HTR-8/SVneo (cell line): ENCODE measurements at places on chromosomes 3 and 15.

DNA sequence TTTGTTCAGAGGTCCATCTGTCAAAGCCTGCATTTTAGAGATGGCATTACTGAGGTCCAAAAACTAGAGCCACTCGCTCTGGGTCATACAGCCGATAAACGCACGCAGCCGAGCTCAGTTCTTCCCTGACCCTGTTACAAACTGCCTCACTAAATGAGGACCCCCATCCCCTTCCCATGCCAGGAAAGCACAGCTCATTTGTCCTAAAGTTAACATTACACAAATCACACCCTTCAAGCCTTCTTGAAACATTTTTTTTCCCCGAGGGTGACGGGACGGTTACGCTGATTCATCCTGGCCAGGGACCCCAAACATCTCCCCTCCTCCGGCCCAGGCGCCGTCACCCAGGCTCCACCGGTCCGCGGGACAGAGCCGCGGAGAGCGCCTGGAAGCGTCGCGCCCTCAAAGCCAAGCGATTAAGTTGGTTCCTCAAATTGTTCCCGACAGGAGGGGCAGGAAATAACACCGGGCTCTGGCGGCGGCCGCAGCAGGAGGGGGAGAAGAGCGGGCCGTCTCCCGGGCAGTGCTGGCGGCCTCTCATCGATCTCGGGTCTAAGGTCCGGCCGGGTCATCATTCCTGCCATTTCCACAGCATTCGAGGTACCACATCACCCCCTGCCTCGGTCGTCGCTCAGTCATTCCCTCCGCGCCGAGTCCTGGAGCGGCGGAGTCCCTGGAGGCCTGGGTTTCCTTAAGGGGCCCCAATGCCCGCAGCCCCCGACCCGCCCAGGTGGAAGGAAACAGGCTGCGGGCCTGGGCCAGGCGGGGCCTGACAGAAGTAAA is 619 bp upstream of the CMTM8 start:
- DNase-seq, result no peak

GRCh38 chr3:195580744-195581443 is 2.8 kb downstream of the APOD start:
- DNase-seq, result no peak

DNA sequence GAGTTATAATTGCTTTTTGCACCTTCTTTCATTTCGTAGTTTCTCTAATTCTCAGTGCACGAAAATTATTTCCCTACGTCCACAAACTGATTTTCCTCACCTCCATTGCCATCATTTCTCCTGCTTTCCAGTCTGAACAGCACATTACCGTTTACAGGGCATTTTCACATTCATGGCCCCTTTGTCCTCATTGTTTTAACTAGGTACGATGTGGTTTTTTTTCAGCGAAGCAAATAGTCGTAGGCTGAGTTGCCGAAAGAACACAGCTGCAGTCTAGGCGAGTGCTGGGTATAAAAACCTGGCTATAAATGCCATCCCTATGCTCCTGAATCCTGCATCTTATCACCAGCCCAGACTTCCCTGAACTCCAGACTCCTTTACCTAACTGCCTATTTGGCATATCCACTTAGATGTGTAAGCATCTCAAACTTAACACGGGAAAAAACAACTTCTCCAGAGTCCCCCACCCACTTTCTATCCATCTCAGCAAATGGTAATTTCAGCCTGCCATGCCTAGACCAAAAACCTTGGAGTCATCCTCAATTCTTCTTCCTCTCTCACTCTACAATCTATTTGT is 691 bp upstream of the FSIP1 start:
- DNase-seq, result no peak

DNA sequence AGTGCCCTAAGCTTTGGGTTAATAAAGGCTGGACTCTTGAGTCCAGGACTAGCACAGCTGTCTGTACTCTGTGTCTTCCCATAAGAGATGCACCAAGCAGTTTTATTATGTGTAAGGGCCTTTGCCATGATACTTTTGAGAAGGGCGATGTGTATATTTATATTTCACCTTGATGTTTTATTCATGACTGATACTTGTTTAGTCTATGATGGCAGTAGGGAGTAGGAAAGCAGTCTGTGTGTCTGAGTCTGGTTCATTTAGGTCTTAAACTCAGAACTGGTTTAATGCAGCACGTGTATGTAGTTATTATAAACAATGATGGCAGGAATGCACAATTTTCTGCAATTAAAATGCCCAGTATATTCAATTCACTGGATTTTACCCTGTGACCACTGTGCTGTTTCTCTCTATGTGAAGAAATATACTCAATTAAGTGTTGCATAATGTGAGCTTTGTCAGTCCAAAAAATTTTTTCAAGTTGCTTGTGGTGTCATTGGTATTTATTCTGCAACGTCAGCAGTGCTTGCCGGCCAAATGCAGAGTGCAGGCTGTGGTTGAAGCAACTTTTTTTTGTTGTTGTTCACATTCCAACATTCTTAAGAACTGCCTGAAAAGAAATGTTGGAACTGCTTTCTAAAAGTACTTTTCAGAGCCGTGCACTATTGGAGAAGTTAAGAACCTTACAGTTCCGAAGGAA is 423.7 kb upstream of the SEMA6D start:
- DNase-seq, result peak; percentile 12

DNA sequence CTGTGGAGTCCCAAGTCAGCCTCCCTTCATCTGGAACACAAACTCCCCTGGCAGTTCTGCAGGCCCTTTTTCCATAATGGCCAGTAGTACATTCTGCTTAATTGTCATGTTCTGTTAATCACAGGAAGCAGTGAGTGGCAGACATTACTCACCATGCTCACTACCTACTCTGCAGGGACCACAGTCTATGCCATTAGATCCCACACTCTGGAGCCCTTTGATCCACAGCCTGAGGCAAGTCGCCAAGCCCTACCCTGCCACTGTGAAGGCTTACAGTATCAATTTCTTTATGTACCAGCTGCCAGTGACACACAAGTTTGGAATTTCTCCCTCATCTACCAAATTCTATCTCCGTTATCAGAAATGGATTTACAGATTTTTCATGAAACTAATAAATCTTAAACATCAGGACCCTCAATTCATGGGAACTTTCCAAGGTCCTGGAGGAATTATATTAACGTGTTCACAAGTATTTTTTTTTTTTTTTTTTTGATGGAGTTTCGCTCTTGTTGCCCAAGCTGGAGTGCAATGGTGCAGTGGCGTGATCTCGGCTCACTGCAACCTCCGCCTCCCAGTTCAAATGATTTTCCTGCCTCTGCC is 20.6 kb upstream of the WWTR1 start:
- DNase-seq, result no peak

DNA sequence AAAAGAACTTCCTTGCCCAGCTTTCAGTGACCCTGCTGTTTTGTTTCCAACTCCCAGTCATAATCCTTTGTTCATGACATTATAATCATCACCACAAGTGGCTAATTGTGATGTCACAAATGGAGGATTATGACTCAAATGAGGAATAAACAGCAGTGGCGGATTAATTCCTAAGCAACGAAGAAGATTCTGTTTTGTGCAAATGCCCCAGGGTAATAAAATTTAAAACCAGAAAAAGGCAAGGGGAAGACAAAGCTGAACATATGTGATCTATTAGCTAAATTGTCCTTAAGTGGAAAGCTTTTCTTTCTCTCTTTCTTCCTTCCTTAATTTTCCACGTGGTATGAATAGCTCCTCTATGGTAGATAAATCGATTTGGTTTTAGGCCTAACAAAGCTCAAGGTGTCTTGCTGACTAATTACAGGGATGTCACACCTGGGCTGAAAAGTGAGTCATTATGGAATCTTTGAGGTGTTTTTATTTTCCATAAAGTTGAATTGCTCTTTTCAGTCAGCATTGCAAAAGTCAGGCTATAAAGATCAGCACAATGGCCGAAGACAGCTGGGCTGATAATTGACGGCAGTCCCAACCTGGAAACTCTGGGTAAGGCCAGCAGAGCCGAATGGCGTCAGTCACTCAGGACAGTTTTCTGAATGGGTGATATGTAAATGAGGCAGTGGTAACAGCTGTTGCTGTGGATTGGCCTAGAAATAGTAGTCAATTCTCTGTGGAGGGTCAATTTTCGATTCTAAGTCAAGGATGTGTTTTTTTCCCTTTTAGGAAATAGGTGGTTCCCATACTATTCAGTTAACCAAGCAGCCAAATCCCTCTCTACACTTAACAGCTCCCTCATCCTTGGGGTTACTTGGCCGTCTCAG is 121.5 kb downstream of the PTPRG start:
- no peak for DNase-seq

GRCh38 chr15:66023311-66023972 is 154.2 kb downstream of the RAB11A start:
- no peak for DNase-seq

- DNase-seq, result no peak
These were observed 15.9 kb downstream of the LYSMD4 start for GRCh38 chr15:99717161-99718009.

DNA sequence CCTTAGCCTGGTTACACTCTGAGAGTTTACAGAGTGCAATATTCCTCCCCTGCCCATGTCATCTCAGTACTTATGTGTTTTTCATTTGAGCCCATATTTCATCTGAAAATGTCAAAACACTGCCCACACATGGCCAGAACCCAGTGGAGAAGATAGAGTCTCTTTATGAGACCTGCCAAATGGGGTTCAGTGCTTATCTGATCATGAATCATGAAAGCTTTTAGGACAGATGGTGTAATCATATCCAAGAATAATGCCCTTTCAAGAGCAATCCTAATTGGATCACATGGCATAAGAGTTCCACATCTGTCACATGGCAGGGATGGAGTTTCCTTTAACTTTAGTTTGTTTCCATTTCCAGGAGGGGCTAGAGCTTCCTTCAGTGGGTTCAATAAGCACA is 77.2 kb upstream of the AGBL1 start:
- no peak for DNase-seq

DNA sequence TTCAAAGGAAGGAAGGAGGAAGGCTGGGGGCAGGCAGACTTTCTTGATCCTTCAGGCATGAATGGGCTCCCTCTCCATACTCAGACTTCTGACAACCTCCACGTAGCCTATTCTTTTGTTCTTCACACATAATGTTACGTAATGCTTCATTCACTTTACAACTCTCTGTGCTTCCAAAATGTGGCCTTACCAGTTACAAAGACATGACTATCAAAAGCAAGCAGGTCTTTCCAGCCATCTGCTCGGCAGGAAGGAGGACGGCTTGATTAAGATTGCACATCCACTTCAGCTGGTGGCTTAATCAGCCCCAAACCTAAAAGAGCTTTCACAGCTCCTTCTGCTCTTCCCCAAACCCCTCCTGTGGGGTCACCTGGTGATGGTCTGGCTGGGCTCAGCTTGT is 263.2 kb downstream of the XXYLT1 start:
- no peak for DNase-seq

DNA sequence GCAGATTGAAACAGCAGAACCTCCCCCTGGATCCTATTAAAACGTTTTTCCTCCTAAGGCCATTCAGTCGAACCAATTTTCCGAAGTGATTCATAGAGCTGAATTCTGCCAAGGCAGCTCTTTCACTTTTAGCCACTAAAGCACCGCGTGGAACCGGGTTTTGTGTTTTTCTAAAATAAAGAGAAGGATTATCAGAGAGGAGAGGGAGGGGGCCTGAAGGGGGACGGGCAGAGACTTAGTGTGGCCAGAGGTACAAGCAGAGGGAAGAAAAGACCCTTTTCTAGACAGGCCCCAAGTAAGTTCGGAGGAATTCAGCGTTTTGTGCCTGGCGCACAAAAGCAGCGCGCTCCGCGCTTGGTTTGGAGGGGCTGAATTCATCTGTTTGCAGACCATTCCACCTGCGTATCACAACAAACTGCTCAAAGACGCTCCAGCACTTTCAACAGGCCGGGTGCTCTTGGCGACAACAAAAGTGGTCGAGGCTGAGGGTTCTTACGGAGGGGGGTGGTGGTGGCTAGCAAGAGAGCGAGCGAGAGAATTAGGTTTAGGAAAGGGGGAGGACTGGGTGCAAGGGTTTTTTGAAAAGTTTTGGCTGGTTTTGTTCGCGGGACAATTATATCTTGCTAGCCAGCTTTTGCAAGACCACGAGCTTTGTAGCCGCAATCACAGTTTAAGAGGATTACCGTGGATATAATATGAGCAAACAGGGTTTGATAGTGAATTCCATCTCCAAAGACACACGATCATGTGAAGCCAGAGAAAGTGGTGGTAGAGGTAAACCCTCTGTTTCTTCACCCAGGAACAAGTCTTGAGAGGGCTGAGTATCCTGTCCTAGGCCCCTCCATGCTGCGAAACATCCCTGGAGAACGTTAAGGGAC is 1.2 kb upstream of the FEZF2 start:
- DNase-seq, result no peak

- no peak for DNase-seq
These were observed 19.1 kb upstream of the TPM1 start for GRCh38 chr15:63023351-63023945.

DNA sequence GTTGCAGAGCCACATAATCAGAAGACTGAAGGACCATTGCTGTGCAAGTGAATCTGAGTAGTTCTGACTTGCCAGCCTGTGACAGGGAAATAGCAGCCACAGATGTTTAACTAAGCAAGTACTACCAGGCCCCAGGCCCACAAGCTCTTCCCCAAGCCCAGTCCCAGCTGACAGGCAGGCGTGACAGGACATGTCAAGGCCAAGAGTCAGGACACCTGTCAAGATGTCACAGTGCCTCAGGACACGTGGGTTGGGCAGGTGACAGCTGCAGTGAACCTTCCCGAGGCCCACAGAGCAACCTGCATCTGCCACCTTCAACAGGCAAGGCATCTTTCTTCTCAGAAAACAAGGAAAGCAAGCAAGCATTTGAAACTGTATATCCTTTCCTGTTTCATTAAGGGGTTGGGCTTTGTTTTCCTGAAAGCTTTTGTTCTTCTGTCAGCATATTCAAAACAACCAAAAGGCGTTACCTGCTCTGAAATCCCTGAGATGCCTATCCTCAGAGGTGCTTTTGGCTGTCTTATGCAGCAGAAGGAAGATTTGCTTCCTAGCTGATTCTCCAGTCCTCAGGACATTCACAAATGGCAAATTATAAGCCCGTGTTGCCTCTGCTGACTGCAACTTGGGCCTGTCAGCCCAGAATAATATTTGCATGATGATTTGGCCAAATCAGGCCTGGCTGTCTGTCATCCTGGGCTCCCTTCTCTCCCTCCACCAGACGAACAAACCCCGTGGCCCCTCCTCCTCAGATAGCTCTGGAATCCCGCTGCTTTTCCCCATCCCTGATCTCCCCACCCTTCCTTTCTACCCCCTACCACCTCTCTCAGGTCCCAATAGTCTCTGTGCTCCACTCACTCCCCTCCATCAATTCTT is 171.8 kb upstream of the WNT5A start:
- no peak for DNase-seq

- no peak for DNase-seq
These were observed 8.8 kb downstream of the VIPR1 start for GRCh38 chr3:42511201-42511600.

GRCh38 chr3:23405081-23405480 is 202.0 kb downstream of the UBE2E2 start:
- no peak for DNase-seq

DNA sequence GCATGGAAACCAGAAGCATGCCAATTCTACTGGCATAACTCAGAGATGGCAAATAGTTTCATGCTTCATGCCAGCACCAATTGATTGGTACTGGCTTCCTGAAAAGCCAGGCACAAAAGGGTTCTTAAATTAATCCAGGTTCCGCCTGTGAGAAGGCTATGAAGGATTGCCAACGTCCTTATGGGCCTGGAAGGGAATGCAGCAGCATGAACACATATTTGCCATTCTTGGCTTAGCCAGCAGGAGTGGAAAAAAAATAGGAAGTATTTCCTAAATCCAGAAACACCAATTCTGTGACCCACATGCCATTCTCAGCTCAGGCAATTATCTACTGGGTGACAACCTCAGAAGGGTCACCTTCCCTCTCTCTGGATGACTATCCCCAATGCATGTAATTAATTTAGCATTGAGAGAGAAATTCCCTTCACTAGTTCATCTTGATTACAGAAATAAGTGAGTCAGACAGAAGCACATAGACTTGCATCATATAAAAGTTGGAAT is 36.0 kb downstream of the ADAMTS9 start:
- no peak for DNase-seq

- no peak for DNase-seq
These were observed 223.1 kb downstream of the MEIS2 start for GRCh38 chr15:36877294-36877693.
